HFFc6 (cell line): ENCODE measurements at places on chromosomes 4 and X. TPM values are rescaled to one million over a fixed set of nuclear protein-coding genes. Genes with fewer than 3 reads are reported as not detected.

- DNase-seq = peak; percentile 1
Observed at GRCh38 chrX:40145001-40145922, 47.5 kb upstream of the BCOR start.

DNA sequence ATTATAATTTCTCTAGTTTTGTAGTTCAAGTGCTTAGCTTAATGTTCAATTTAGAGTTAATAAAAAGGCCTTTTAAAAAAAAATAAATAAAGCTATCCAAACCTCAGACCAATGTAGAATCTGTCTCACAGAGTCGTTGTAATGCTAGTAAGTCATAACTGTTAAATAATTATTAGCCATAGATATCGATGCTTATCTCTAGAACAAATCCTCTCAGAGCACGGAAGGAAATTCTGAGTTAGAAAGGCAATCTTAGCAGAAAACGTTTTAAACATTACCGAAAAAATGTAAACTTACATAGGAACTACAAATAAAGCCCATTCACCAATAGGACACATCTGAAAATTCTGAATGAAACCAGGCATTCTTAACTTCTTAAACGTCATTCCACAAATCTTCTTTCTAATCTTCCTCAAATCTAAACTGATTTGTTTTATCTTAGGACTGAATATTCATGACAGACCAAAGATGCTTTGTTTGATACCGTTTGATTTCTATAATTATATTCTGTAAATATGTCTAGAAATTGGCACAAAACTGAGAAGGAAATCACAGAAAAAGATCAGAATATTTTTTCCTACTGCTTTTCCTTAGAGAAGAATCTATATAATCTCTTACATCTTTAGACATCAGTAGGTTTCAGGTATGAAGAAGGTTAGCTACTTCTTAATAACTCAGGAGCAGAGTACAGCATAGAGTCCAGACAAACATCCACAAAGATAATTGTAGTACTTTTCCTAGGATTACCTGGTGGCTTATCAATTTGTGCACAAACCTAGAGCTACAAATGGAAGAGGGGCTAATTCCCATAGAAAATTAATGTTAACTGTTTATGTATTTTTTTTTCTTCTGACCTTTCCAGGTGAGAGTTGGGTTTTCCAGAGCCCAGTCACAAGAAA, 140.7 kb downstream of the BTC start:
- no peak for DNase-seq

- no peak for DNase-seq
Observed at GRCh38 chrX:1207496-1208025, 4.9 kb downstream of the CRLF2 start.

DNA sequence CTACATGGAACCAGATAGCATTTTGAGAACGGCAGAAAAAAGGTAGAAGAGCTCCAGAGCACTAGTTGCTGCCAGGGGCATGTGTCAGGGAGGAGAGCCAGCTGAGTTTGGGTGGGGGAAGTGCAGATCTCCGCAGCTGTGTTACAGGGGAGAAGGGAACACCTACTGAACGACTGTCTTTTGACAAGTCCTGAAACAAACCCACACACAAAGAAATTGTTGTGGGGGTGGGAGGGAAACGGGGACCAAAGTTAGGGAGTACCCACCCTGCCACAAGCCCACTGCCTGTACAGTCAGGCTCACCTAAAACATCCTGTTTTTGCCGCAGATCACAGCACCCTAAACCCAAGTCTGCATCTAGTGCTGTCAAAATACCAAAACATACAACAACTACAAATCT, 55.5 kb downstream of the LEF1 start:
- DNase-seq = no peak

- no peak for DNase-seq
Observed at GRCh38 chr4:16027114-16027513, 56.7 kb downstream of the PROM1 start.

Gene WDR1
- total RNA-seq = 697 to 806 TPM (median 783 TPM) in 3 replicates

Gene CMC4
- total RNA-seq = 4.2 to 6.7 TPM (median 5.4 TPM) in 3 replicates

Gene GLOD5
- not detected in 3 replicates for total RNA-seq
